Upper lobe of right lung (tissue), 1 donor: ENCODE measurements at places on chromosomes 6 and 20.
A peak's percentile ranks its signal among the peaks of the same experiment; 100 is the strongest.

DNA sequence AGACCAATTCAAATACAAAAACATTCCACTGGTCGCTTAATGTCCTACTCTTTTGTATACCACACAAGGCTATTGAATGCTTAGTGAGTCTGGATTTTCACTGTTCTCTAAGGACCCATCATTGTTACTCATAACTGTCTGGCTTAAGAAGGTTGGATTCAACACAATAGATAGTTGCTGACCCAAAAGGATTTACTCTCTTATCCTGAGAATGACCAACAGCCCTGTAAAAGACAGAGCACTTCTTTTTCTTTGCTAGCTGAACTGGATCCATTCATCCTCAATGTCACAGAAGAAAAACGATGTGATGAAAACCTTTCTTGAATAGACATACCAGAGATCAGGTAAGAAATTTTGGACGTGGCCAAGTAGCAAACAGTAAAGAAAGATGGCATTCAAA lies 645.6 kb downstream of the KHDRBS2 start:
- no peaks in the 10 kb centered on the region for H3K4me1 ChIP-seq
- no peaks in the 10 kb centered on the region for H3K36me3 ChIP-seq
- no peak overlapping the region for H3K4me3 ChIP-seq
- H3K27ac ChIP-seq = no peak overlapping the region
- DNase-seq = no peak

DNA sequence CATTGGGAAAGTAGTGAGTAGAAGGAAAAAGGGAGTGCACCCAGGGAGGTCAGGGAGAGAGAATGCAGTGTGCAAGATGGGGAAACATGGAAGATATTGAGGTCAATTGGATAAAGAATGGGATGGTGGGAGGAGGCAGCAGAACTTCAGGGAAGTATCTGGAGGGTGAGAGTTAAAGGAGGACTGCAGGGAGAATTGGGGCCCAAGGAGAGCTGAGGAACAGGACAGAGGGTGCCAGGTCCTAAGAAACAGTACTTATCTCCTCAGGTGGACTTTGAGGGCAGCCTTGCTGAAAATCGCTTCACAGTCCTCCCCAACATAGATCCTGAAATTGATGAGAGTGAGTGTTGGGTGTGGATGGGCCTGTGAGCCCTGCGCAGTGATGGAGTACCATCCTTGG lies 4.2 kb upstream of the SAPCD1 start:
- no peaks in the 10 kb centered on the region for H3K27me3 ChIP-seq
- H3K4me3 ChIP-seq = no peak overlapping the region
- DNase-seq = no peak
- no peaks in the 10 kb centered on the region for H3K36me3 ChIP-seq
- H3K27ac ChIP-seq = no peak overlapping the region
- no peaks in the 10 kb centered on the region for H3K4me1 ChIP-seq

GRCh38 chr6:144062786-144063185 lies 32.6 kb downstream of the SF3B5 start:
- no peak overlapping the region for H3K4me3 ChIP-seq
- no peaks in the 10 kb centered on the region for H3K27me3 ChIP-seq
- peaks cover 5% of the 10 kb centered on the region for H3K4me1 ChIP-seq
- DNase-seq = no peak
- H3K36me3 ChIP-seq = no peaks in the 10 kb centered on the region

DNA sequence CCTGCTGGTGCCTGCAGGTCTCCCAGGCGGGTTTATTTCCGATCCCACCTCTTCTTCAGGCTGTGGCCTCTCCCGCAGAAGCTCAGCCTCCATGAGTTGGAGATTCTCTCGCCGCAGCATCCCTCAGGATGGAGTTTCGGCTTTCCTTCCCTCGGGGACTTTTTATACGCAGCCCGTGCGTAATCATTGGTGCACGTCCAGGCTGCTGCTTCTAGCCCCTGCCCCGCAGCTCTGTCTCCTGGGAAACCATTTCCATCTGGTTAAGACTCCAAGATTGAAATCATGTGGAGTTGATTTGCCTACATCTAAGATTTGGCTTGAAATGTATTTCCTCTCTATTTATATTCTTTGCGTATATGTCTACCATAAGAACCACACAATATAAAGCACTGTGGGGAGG lies 46.7 kb upstream of the CARMIL1 start:
- no peaks in the 10 kb centered on the region for H3K4me1 ChIP-seq
- no peak for DNase-seq

- no peak overlapping the region for H3K27ac ChIP-seq
- no peaks in the 10 kb centered on the region for H3K27me3 ChIP-seq
- H3K4me3 ChIP-seq = no peak overlapping the region
- H3K4me1 ChIP-seq = no peaks in the 10 kb centered on the region
- H3K36me3 ChIP-seq = no peaks in the 10 kb centered on the region
These were observed 432.8 kb downstream of the GRIK2 start for GRCh38 chr6:101826269-101826668.

DNA sequence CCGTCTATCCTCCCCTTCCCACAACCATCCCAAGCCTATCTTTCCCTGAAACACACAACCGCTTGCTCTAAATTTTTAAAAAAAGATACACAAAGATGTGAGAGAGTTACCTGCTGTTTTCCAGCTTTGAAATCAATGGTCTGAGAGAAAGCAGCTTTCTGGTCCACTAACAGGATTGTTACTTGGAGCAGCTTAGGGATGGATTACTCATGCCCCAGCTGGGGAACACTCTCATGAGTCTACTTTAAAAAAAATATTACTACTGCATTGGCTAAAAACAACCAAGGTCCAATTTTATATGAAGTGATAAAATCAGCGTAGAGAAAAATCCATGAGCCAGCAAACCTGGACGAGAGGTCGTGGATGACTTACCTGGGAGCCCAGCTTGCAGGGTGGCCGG lies 29.6 kb upstream of the FOXC1 start:
- no peak for DNase-seq
- H3K27ac ChIP-seq = no peak overlapping the region
- H3K4me3 ChIP-seq = no peak overlapping the region
- no peaks in the 10 kb centered on the region for H3K36me3 ChIP-seq
- peaks cover 6% of the 10 kb centered on the region for H3K4me1 ChIP-seq
- H3K27me3 ChIP-seq = no peaks in the 10 kb centered on the region

GRCh38 chr6:83429857-83430610 lies 817 bp downstream of the ME1 start:
- no peaks in the 10 kb centered on the region for H3K4me1 ChIP-seq
- no peaks in the 10 kb centered on the region for H3K36me3 ChIP-seq
- peak; percentile 67 for DNase-seq
- H3K27me3 ChIP-seq = no peaks in the 10 kb centered on the region
- H3K27ac ChIP-seq = peak overlapping the region; percentile 83

GRCh38 chr6:150686566-150686965 lies 86.9 kb downstream of the PLEKHG1 start:
- H3K27me3 ChIP-seq = no peaks in the 10 kb centered on the region
- no peaks in the 10 kb centered on the region for H3K36me3 ChIP-seq
- H3K27ac ChIP-seq = no peak overlapping the region
- DNase-seq = no peak
- H3K4me3 ChIP-seq = no peak overlapping the region

GRCh38 chr20:53444401-53445149 lies 149.1 kb downstream of the ZNF217 start:
- H3K4me3 ChIP-seq = no peak overlapping the region
- H3K27me3 ChIP-seq = no peaks in the 10 kb centered on the region
- no peak overlapping the region for H3K27ac ChIP-seq
- H3K36me3 ChIP-seq = no peaks in the 10 kb centered on the region

DNA sequence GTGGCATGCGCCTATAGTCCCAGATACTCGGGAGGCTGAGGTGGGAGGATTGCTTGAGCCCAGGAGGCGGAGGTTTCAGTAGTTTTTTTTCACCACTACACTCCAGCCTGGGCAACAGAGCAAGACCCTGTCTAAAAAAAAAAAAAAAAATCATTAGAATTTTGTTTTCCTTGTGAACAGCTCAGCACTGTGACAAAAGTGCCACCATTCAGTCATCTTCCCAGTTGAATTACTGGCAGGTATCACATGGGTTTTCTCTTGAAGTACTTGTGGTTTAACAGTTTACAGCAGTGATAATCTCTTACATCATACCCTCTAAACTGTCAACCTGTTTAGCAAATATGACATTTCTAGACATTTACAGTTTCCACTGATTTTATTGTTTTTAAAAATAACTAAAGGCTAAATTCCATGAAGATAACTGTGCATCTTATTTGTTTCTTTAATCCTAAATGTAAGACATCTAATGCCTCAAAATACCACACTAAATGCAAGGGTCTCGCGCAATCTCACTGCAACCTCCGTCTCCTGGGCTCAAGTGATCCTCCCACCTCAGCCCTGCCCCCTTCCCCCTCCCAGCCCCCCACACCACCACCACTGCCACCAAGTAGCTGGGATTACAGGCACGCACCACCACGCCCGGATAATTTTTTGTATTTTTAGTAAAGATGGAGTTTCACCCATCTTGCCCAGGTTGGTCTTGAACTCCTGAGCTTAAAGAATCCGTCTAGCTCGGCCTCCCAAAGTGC lies 7.0 kb downstream of the TRPC4AP start:
- H3K27ac ChIP-seq = no peak overlapping the region
- no peak for DNase-seq
- H3K27me3 ChIP-seq = no peaks in the 10 kb centered on the region
- no peaks in the 10 kb centered on the region for H3K36me3 ChIP-seq
- H3K4me1 ChIP-seq = peaks cover 14% of the 10 kb centered on the region

- H3K27ac ChIP-seq = no peak overlapping the region
- no peaks in the 10 kb centered on the region for H3K27me3 ChIP-seq
These were observed 76.0 kb downstream of the UNC5CL start for GRCh38 chr6:40963019-40963418.

DNA sequence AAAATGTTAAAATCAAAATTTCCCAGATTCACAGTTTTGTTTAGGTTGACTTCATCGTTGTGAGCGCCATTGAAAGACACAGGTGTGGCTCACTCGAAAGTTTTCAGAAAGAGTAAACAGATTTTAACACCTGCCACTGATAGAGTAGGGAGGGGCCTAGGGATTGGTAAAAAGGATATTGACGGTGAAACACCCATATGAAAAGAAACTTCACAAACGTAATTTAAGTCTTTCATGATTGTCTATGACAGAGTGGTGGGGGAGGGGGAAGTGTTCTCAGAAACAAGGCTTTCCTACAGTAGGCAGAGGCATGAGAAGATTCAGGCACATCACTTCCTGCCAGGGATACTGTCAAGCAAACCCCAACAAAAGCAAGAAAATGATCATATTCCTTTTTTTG lies 101.4 kb downstream of the PERP start:
- no peaks in the 10 kb centered on the region for H3K4me1 ChIP-seq
- H3K36me3 ChIP-seq = no peaks in the 10 kb centered on the region
- H3K27me3 ChIP-seq = no peaks in the 10 kb centered on the region
- no peak for DNase-seq
- no peak overlapping the region for H3K4me3 ChIP-seq
- H3K27ac ChIP-seq = no peak overlapping the region

- H3K4me3 ChIP-seq = no peak overlapping the region
- H3K27ac ChIP-seq = no peak overlapping the region
- DNase-seq = peak; percentile 72
- peaks cover 25% of the 10 kb centered on the region for H3K27me3 ChIP-seq
- H3K4me1 ChIP-seq = peaks cover 18% of the 10 kb centered on the region
These were observed 4.3 kb downstream of the TNNC2 start for GRCh38 chr20:45822857-45823256.

GRCh38 chr6:26056583-26057350 lies 30.5 kb upstream of the HFE start:
- H3K36me3 ChIP-seq = no peaks in the 10 kb centered on the region
- no peak for DNase-seq
- H3K27ac ChIP-seq = peak overlapping the region; percentile 97
- H3K4me1 ChIP-seq = no peaks in the 10 kb centered on the region

DNA sequence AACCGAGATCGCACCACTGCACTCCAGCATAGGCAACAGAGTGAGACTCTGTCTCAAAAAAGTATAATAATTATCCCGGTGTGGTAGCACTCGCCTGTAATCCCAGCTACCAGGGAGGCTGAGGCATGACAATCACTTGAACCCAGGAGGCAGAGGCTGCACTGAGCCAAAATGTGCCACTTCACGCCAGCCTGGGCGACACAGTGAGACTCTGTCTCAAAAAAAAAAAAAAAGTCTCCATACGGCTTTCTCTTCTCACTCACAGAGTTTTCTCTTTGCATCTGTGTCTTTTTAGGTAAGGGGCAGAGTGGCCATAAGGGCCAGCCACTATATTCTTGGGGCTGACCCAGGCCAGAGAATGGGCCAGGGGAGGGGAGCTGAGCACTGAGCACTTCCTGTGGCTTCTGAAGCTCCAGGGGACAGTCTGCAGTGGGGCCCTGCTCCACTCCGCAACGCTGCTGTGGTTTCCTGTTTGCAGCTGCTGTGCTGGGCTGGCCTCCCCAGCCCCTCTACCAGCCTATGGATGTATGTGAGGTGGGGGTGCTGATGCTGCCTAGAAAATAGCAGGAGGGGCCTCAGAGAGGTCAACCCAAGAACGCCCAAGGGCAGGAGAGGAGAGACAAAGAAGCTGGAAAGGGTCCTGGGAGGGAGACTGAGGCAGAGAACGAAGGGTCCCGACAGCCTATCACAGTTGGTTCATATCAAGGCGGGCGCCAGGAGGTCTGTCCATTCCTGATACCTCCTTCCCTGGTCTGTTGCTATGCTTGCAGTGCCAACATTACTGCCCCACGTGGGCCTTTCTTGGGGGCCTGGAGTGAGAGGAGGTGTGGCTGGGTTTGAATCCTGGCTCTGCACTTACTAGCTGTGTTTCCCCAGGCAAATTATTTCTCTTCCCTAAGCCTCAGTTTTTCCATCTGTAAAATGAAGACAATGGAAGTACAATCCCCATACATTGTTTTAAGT lies 16.0 kb downstream of the SLA2 start:
- no peaks in the 10 kb centered on the region for H3K27me3 ChIP-seq
- H3K36me3 ChIP-seq = no peaks in the 10 kb centered on the region
- H3K27ac ChIP-seq = no peak overlapping the region
- no peak for DNase-seq
- no peak overlapping the region for H3K4me3 ChIP-seq

DNA sequence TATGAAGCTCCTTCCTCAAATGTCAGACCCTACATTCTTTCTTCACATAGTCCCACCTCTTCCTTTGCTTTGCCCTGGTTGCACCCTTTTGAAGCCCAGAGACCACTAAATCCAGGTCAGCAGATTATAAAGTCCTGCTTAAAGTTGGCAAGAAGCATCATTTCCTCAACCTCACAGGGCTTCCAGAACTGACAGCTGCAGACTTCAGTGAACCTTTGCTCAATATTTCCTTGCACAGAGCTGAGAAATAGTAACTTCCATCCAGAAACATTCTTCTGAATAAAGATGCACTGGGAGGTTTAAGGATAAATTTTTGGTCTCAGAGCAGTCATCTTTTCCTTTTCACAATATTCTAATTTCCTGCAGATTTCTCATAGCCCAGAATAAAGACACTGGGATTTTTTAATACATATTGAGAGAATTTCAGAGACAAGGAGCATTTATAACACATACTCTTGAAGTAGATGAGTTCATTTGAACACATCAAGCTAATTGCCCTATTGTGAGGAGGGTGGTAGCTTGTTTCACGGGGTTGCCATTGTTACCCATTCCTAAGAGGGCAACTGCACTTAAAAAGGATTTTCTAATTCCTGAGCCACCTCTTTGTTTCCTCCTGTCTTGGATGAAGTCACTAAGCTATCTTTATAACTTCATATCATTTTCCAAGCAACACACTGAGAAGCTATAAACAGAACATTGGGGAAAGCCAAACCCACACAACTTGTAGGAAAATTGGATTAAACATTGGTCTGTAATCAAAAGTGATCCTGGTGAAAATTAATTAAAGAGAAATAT lies 150.2 kb upstream of the PLN start:
- H3K4me3 ChIP-seq = no peak overlapping the region
- H3K27me3 ChIP-seq = no peaks in the 10 kb centered on the region
- H3K27ac ChIP-seq = no peak overlapping the region
- no peaks in the 10 kb centered on the region for H3K4me1 ChIP-seq
- H3K36me3 ChIP-seq = no peaks in the 10 kb centered on the region

GRCh38 chr6:15036690-15037245 lies 209.1 kb upstream of the JARID2 start:
- no peak overlapping the region for H3K4me3 ChIP-seq
- peak; percentile 67 for DNase-seq
- H3K36me3 ChIP-seq = no peaks in the 10 kb centered on the region
- no peaks in the 10 kb centered on the region for H3K27me3 ChIP-seq
- no peaks in the 10 kb centered on the region for H3K4me1 ChIP-seq
- H3K27ac ChIP-seq = no peak overlapping the region
